Activated effector memory CD4-positive, alpha-beta T cell treated with Interleukin-2 at 50 U/mL for 16 hours (primary cell): ENCODE measurements at places on chromosomes 7 and 10.

DNA sequence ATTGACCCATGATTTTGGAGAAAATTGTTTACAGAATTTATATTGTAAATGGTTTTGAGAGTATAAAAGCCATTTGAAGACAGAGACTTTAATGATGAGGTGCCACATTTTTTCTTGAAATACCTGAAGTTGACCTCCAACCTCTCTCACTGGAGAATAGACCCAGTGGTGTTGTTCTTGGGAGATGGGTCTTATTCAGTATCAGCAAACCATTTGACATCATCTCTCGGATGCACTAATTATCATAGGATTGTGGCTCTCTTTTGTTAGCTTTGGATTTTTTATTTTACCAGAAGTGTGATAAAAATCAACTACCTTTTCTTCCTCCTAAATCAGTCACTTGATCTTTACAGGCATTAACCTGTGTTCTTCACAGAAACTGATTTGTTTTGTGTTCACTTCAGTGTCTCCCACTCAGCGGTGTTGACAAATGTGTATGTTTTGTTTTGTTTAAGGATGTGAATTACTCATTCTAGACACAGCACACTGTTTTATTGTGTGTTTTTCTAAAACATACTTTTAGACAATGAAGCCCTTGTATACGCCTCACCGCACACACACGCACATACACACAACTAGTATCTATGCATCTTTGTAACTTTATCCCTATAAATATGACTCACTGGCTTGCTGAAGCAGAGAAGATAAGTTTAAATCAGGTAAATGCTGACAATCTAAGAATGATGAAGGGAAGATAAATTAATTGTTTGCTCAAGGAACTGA lies 455.6 kb downstream of the INHBA start:
- DNase-seq: no peak

- no peak for DNase-seq
These were observed 257.3 kb downstream of the TRIL start for GRCh38 chr7:28700790-28701203.

GRCh38 chr7:105802604-105803428 lies 73.6 kb downstream of the ATXN7L1 start:
- DNase-seq: no peak

- DNase-seq: no peak
These were observed 184.5 kb downstream of the ADAM12 start for GRCh38 chr10:126203746-126204145.

GRCh38 chr10:71534568-71535194 lies 138.0 kb downstream of the CDH23 start:
- no peak for DNase-seq

DNA sequence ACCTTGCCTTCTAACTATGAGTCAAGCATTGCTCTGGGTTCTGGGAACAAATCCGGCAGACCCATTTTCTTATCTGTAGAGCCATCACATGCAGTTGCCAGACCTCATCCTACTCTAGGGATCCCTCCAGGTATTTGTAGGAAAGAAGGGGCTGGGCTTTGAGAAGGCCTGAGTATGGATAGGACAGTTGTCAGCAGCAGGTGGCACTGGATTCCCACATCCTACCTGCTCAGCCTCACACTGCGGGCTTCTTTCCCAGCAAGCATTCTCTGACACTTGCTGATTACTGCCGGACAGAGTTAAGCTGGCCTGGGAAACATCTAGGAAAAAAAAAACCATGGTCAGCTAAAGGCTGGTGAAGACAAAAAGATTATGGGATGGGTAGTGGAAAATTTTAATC lies 224.1 kb downstream of the CCSER2 start:
- DNase-seq: no peak

- no peak for DNase-seq
These were observed 1.4 kb downstream of the HSPA12A start for GRCh38 chr10:116740971-116741370.

GRCh38 chr10:130550952-130551674 lies 414.9 kb downstream of the GLRX3 start:
- DNase-seq: no peak

GRCh38 chr10:132342553-132342952 lies 10.6 kb downstream of the LRRC27 start:
- no peak for DNase-seq

- DNase-seq: no peak
These were observed 67.2 kb upstream of the NME8 start for GRCh38 chr7:37781156-37781555.

DNA sequence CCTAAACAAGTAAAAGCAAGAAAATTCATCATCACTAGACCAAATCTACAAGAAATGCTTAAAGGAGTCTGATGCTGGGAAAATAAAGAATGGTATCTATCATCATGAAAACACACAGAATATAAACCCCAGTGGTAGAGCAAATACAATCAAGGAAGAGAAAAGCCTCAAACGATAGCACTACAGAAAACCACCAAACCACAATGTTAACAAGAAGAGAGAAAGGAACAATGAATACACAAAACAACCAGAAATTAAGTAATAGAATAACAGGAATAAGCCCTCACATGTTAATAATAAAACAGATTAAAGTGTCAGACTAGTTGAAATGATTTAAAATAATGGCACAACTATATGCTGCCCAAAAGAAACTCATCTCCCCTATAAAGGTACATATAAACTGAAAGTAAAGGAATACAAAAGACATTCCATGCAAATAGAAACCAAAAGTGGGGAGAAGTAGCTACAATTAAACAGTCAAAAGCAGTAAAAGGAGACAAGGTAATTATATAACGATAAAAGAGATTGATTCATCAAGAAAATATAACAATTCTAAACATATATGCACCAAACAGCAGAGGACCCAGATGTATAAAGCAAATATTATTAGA lies 77.3 kb downstream of the JMJD1C start:
- no peak for DNase-seq

- no peak for DNase-seq
These were observed 240.6 kb downstream of the DGKI start for GRCh38 chr7:137606061-137606674.

DNA sequence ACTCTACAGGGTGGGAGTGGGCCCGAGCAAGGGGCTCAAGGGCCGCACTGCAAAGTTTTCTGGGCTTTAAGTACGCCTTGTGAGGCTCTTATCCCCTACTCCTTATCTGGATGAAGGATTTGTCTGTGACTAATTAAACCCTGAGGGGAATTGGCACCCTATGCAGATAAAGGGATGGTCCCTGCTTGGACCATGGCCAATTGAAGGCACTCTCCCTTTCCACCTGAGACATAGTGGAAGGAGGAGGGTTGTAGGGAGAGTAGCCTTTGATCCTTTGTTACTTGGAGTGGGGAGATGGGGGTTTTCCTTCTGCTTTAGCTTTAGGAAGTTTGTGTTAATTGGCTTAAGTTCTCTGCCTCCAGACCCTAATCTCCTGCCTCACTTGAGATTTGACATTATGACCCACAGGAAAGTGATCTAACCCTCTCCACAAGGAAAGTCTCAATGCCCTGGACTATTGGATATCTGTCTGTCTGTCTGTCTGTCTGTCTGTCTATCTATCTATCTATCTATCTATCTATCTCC lies 1158.8 kb upstream of the SORCS1 start:
- DNase-seq: no peak

DNA sequence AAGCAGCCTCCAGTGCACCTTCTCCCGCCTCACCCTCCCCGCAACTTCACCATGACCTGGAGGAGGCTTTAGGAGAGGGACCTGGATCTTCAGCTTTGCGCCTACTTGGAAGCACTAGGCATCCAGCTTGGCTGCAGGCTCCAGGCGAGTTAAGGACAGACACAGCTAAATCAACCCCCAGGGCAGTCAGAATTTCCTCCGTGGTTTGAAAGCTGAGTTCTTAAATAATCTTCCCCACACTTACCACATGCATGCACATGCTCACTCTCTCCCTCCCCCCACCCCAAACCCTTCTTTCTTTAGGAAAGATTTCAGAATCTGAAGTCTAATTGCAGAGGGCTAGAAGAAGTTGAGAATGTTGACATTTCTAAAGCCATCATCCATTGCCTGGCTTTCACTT lies 36.7 kb upstream of the LRRC4 start:
- no peak for DNase-seq

- no peak for DNase-seq
These were observed 72.5 kb downstream of the MICALL2 start for GRCh38 chr7:1386623-1387220.

GRCh38 chr7:155580367-155580766 lies 34.0 kb upstream of the CNPY1 start:
- no peak for DNase-seq

DNA sequence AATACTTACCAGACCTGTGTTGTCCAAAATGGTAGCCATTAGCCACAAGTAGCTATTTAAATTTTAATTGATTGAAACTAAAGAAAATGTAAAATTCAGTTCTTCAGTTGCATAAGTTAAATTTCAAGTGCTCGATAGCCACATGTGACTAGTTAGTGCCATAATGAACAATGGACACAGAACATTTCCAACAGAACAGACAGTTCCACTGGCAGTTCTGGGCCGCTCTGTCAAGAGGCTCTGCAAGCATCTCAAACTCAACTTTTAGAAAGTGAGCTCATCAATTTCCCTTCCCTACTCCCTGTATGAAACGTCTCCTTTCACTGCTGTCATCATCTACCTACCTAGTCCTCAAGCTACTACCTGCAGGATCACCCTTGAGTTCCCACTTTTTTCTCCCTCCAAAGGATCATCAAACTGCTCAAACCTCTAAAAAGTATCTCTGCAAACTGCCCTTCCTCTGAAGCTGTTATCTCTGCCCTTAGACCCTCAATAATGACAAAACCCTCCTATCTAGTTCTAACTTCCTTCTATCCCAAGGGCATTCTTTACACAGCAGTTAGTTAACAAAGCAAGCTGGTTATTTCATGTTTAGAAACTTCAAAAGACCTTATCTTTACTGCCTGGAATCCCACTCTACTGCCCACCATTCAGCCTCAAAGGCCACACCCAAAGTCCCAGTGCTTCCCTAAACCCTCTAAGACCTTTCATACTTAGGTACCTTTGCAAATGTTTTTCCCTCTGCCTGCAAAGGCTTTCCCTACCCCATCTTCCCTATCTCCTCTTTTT lies 20.6 kb downstream of the SHTN1 start:
- no peak for DNase-seq

DNA sequence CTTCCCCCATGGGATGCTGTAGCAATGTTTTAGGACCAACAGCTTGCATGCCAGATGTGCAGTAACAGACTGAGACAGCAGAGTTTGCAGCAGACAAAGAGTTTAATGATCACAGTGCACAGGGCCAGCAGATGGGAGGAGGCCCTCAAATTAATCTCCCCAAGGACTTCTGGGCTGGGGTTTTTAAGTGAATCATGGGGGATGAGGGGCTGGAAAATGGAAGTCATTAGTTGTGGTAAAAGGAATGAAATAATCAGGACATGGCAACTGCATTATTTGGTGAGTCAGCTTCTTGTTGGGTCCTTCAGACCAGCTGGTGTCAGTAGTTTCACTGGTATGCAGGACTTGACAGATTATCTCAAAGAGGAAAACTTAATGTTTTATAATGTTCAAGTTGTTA lies 12.6 kb upstream of the NRBF2 start:
- no peak for DNase-seq

GRCh38 chr7:129829737-129830631 lies 122.8 kb downstream of the UBE2H start:
- peak; percentile 30 for DNase-seq

GRCh38 chr10:56912043-56912442 lies 551.0 kb upstream of the ZWINT start:
- no peak for DNase-seq

- no peak for DNase-seq
These were observed 114.2 kb upstream of the DGKB start for GRCh38 chr7:15016766-15017165.

GRCh38 chr10:105062951-105063350 lies 421.9 kb downstream of the SORCS3 start:
- DNase-seq: no peak

DNA sequence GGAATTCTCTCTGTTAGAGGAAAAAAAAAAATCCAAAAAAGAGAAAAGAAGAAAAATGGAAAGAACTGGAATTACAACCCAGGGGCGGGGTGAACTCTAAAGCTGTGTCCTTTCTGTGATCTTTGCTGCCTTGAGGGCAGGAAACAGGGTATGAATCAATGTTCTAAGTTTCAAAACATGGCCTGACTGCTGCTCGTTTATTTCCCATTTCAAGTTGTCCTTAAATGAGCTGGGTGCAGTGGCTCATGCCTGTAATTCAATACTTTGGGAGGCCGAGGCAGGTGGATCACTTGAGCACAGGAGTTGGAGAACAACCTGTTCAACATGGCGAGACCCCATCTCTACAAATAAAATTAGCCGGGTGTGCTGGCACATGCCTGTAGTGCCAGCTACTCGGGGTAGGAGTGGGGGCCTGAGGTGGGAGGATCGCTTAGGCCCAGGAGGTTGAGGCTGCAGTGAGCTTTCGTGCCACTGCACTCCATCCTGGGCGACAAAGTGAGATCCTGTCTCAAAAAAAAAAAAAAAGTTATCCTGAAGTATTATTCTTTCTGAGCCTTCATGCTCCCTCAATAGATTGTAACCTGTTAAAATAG lies 24.7 kb upstream of the TFAM start:
- DNase-seq: no peak

DNA sequence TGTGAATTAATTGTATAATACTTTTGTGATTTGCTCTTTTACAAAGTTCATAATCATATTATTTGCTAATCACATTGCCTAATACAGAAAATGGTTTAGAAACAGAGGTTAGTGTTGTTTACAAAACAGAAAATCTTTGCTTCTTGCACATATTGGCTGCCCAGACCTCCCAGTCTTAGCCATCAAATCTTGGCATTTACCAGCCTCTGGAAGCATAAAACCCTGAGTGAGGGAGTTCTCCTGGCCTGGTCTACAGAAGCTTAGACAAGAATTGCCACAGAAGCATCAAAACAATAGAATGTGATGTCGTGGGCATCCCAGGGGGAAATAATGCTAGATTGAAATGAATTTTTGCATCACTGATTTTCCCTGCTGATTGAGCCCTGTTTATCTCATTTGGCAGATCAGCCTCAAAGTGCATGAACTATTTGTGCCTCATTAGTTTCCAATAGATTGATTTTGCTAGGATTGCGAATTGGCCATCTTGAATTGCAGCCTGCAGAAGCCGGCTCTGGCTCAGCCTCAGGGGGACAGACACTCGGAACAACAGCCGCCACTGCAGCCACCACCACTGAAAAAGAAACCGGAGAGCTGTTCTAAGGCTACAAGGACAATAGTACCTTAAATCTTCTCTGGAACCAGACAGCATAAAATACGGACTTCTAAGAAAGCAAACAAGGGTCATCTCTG lies 11.1 kb upstream of the SORBS1 start:
- DNase-seq: no peak

DNA sequence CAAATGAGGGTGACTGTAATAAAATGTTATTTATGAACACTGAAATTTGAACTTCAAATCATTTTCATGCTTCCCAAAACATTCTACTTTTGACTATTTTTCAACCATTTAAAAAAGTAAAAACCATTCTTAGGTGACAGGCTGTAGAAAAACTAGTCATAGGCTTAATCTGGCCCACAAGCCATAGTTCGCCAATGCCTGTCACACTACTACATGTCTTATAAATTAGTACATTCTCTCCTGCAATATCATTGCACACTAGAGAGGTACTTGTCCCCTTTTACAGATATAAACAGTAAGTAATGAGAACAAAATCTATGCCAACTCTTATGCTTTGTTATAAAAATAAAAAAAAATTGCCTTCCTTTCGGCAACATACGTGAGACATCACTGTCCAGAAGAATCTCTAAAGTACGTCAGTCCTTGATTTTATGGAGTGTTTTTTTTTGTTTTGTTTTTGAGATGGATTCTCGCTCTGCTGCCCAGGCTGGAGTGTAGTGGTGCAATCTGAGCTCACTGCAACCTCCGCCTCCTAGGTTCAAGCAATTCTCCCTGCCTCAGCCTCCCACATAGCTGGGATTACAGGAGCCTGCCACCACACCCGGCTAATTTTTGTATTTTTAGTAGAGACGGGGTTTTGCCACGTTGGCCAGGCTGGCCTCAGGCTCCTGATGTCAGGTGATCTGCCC lies 23.2 kb downstream of the UPF2 start:
- DNase-seq: no peak

GRCh38 chr7:148241700-148242293 lies 348.8 kb upstream of the C7orf33 start:
- no peak for DNase-seq
